WTC11 (cell line): ENCODE measurements at places on chromosomes 12 and 14. TPM values are rescaled to one million over a fixed set of nuclear protein-coding genes. Genes with fewer than 3 reads are reported as not detected.

The NPFF gene
- total RNA-seq: 0.57 to 0.80 TPM (median 0.59 TPM) in 3 replicates

The ZFYVE26 gene
- 18.8 to 25.8 TPM (median 20.9 TPM) in 3 replicates for total RNA-seq

The TAS2R8 gene
- not detected in 3 replicates for total RNA-seq

The SGPP1 gene
- total RNA-seq: 8.0 to 8.5 TPM (median 8.5 TPM) in 3 replicates

The CMA1 gene
- not detected in 3 replicates for total RNA-seq

GRCh38 chr14:95143808-95144620, 13.3 kb downstream of the DICER1 start:
- no peak for DNase-seq

- no peak for DNase-seq
Measured at GRCh38 chr12:7748852-7749251, 1.7 kb upstream of the CLEC4C start.

GRCh38 chr12:67047634-67048033, 221.5 kb upstream of the CAND1 start:
- no peak for DNase-seq

- no peak for DNase-seq
Measured at GRCh38 chr12:123767613-123768012, 5.5 kb downstream of the DNAH10 start.

DNA sequence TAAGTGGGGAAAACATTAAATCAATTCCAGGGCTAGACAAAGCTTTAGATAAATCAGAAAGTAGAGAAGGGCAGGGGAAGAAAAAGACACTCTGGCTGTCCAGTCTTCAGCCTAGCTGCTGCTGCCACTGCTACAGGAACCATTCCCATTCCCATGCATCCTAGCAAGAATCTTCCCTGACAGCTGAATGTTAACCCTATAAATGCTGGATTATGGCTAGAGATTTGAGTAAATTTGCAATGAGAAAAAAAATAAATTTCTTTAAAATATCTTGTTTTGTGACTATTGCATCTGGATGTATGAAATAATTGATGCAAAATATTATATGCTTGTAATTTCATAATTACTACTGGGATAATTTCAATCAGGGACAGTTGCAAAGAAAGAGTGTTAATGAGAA, 15.0 kb upstream of the CDKN3 start:
- no peak for DNase-seq

DNA sequence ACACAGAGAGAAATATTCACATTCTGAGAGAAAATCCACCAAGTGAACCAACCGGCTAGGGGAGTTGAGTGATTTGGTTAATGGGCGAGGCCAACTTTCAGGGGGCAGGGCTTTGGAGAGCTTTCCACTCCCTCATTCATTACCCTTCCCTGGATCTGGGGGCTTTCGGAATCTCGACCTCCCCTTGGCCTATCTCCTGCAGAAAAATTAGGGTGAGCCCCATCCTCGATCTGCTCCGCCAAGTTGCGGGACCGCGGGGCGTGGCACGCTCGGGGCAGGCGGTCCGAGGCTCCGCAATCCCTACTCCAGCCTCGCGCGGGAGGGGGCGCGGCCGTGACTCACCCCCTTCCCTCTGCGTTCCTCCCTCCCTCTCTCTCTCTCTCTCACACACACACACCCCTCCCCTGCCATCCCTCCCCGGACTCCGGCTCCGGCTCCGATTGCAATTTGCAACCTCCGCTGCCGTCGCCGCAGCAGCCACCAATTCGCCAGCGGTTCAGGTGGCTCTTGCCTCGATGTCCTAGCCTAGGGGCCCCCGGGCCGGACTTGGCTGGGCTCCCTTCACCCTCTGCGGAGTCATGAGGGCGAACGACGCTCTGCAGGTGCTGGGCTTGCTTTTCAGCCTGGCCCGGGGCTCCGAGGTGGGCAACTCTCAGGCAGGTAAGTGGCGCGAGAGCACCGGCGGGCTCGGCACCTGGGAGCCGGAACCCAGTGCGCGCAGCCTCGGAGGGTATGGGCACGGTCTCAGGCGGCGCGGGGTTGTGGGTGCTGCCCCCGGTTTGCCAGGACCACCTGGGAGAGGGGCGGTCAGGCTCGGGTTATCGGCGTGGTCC, at the start of gene ERBB3:
Gene ERBB3 (plus strand): TSS at position 443 of the 833 bp plus-strand sequence. CDS start 136 bp downstream, at position 579.
- DNase-seq: peak; percentile 82

GRCh38 chr14:21680072-21680471, 6.5 kb upstream of the OR4E1 start:
- no peak for DNase-seq

- DNase-seq: no peak
Measured at GRCh38 chr14:22814941-22815713, at the start of gene SLC7A7. Gene SLC7A7 (minus strand): TSS chr14:22815435. CDS start chr14:22813398, 2,037 bp downstream.
